ENCODE measurements at places on chromosomes 4 and X.

DNA sequence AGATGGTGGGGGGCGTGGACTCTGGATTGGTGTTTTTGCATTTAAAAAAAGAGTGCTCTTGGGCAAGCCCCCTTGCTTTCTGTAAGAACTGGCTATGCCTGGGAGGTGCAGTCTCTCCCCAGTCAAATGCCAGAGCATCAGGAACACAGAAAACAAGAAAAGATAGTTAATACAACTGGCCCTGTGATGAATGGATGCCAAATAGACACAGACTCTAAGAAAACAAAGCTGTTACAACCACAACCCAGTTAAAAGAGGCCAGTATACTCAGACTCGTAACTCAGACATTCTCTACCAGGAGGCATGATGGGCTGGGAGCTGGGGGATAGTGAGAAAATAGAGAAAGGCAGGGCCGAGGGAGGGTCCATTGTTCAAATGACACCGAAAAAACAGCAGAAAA is 32.5 kb upstream of the C1QTNF7 start:
- DNase-seq, result no peak

- DNase-seq, result no peak
Observed at GRCh38 chr4:96729641-96730040, 889.7 kb downstream of the PDHA2 start.

- DNase-seq, result no peak
Observed at GRCh38 chrX:123077631-123078030, 106.4 kb upstream of the GRIA3 start.

GRCh38 chrX:100939333-100939732 is 10.6 kb upstream of the XKRX start:
- no peak for DNase-seq

DNA sequence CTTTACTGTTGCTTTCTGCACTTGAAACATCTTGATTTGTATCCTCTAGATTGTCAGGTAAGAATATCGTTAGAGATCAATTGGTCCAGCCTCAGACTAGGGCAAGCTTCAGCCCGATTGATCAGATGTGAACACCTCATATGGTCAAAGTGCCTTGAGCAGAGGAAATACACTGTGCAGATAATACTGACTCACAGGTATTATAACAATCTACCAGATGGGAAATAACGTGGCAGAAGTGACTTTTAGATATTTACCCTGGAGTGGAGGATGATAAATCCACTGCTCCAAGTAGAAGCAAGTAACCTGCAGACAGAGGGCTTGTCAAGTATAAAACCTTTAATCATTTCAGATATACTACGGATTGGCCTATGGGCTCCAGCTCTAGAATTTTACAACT is 17.9 kb downstream of the VEGFC start:
- no peak for DNase-seq

Measured in HL-60 (cell line).